Activated CD8-positive, alpha-beta memory T cell treated with anti-CD3 and anti-CD28 coated beads, Interleukin-2, amount 50 U/mL, for 4 hours (primary cell): ENCODE measurements at places on chromosomes 1 and 21.

GRCh38 chr1:242470774-242471173 is 53.7 kb downstream of the PLD5 start:
- no peak for DNase-seq

DNA sequence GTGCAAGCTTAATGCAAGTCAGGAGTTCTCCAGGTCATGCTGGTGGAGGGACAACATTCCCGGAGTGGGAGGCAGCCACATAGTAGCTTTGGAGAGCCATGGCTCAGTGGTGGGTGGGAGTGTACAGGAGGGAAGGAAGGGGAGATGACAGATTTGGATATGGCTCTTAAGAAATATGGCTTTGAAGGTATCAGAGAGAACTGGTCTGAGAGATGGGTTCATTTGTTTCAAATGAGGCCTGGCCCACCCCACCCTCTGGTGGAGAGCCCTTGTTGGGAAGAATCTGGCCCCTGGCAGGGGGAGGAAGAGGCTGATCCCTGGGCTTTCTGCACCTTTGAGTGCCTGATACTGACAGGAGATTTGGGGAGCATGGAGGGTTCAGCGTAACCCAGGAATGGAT is 6.1 kb downstream of the DMBX1 start:
- no peak for DNase-seq

DNA sequence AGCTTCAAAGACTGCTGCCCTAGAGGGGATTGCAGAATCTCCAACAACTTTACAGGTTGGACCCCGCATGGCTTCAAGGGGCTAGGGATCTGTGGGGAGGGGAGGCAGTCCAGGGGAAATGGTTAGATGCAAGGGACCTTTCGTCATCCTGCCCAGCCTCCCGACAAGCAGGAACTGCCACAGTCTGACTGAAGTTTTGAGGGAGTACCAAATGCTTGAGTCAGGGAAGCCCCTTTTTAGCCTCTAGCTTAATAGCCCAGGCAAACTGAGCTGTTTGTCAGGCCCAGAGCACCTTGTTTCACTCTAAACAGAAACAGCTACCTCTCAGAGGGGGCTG is 1.1 kb downstream of the TOR3A start:
- no peak for DNase-seq

- DNase-seq = no peak
Measured at GRCh38 chr1:47241114-47242113, 9.4 kb upstream of the TAL1 start.

DNA sequence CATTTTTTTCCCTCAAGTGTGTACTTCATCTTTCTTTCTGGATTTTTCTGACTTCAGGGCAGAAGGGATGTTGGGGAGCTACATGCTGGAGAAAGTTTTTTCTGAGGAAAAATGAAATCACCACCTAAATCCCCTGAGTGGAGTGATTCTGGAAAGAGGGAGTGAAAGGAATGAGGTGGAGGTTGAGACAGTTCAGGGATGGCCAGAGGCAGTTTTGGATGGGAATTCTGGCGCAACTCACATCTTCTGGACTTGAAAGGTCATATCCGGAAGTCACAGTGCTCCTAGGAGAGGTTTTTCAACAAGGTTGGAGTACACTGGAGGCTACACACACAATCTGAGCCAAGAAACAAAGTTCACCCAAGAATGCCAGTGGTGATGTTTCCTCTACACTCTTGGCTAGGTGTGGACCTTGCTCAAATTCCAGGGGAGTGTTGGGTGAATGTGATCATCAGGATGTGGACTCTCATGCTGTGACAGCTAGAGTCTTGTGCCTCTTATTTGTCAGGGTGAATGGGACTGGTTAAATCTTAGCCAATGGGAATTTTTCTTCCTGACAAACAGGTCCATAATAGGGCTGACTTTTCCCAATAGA is 161.5 kb downstream of the HLX start:
- no peak for DNase-seq

DNA sequence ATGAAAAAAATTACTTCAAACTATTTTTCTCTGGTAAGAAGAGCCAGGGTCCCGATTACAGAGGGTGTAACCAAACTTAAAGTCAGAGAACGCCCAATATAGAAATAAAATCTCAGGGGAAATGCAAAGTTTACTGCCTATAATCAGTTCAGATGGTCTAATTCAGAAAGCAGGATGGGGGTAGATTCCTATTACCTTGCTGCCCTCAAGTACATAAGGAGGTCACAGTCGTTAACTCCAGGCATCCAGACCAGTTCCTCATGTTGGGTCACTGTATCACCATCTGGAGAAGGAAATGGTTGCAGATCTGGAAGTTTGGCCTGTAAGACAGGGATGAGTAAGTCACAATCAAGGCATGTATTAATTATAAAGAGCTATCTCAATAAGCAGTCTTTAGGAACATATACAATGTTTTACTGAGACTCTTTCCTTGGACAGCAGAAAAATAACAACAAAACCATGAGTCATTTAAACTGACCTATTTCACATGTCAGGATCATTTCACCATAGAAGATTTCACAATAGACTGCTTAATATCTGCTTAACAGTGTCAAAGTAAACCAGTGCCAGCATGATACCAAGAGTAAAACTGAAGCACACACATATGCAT is 179.4 kb downstream of the SLC45A1 start:
- no peak for DNase-seq

DNA sequence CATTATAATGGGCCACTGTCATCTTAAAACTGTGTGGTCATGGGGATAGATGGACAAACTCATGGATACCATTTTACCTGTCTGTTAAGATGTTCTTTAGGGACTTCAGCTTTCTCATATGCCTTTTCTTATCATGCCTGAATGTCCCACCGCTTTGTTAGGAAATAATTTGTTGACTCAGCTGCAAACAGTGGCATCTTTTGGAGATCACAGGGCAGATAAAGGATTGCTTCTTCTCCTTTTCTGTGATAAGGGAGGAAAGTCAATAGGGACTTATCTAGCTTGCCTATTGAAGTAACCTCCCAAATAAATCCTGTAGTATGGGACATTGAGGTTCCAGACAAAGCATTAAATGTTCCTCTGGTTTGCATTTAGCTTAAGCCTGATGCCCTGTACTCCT is 79.8 kb upstream of the KIAA0040 start:
- DNase-seq = no peak

GRCh38 chr1:31000301-31000700 is 65.2 kb downstream of the PUM1 start:
- DNase-seq = no peak

- DNase-seq = no peak
Measured at GRCh38 chr1:83910461-83910860, 88.5 kb downstream of the TTLL7 start.

GRCh38 chr1:241532162-241532531 is at the start of gene KMO:
TSS of gene KMO (plus strand) at chr1:241532378. CDS start at chr1:241532445, 67 bp downstream.
- DNase-seq = no peak

DNA sequence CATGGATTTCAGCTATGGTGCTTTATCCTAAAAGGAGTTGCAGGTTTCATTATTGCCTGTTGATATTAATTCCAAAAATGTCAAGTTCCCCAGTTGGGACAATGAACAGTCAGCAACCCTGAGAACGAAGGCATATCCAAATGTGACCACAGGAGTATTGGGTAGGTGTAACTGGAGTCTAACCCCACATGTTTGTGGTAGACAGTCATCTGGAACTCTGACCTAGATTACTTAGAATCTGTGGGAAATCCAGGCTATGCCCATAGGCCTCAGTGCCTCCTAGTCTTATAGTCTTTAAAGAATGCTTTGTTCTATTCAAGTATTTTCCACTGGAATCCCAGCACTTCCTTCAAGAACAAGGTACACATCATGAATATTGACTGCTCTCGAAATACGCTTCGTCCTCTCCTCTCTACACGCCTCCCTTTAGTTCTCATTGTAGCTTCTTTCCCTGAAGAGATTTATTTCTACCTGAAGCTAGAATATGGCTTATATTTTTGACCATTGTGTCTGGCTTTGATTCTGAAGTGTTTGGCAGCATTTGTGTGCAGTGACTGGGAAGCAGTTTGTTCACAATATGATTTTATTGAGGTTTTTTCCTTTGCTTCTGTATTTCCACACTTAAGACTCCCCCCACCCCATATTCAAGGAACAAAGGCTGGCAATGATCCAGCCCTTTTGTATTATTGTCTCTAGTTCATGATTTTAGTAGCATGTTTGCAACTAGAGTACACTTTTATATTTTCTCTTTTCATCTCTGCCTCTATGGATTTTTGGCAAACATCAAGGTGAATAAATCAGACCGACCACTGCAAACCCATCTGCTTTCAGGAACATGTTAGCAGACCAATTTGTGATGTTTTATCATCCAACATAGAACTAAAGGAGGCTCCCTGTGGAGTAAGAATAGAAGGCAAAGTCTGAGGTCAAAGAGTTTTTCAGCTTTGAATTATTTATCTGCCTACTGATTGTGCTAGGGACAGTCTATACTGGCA is 178.6 kb downstream of the GPR52 start:
- no peak for DNase-seq

DNA sequence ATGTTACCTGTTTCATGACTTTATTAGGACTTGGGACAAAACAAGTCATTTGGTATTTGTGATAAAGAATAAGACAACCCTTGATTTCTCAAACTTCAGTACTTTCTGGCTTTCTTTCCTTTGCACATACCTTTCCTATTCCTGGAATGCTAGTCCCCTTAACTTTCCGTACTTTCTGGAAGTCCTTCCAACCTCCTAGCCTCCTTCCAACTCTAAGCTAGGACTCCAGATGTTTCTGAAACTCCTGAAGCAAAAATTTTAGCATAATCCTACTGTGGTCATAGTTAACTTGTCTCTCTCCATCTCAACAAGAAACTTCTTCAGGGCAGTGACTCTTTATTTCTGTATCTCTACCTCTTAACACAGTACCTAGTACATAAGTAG is 19.8 kb upstream of the C1orf105 start:
- no peak for DNase-seq

- peak; percentile 38 for DNase-seq
Measured at GRCh38 chr1:116667575-116668105, at the start of gene IGSF3. TSS of gene IGSF3 (minus strand) at chr1:116667733. CDS start at chr1:116666326, 1,407 bp downstream.

GRCh38 chr1:26863685-26864077 is 732 bp downstream of the SFN start:
- DNase-seq = no peak

DNA sequence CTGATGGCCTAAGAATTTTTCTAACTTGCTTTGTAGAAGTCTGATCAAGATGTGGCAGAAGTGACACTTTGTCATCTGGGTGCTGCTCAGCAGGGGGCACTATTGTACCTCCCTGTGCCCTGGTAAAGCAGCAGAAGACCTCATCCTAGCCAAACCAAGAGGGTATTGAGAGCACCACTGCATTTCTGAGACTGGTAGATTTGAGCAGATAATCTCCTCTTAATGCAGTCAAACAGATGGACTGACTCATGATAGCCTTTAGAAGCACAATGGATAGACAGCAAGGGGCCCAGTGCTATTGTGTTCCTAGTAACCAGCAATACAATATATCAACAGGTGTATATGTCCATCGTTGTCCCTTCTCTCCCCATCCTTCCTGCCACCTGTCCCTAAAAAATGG is 5.7 kb downstream of the TPM3 start:
- peak; percentile 65 for DNase-seq

GRCh38 chr1:60171801-60172200 is 98.2 kb upstream of the C1orf87 start:
- no peak for DNase-seq

DNA sequence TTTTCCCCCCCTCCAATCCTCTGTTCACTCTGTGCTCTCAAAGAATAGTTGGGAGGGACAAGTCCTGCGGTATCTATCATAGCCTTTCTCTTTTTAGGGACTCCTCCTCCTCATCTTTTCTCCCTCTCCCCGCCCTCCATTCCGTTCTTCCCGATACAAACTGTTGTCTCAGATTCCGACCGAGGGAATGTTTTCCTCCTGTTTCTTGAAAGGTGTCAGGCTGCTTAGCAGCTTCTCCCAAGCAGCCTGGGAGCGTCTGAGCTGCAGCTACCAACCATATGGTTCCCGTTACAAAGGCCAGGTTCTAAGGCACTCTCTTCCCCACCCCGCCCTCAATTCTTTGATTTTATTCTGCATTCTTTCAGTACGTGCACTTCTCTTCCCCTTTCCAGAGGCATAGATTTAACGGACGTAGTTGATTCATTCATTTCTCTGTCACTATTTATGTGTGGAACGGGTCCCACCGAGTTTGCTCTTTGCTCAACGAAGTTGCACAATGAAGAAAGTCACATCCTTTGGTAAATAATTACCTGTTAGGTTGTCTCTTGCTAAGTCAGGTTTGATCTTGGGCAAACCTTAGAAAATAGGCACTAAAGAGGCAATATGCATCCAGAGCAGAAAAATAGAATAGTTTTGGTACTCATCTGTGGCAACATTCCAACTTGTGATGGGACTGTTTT is 2.8 kb downstream of the ADGRL2 start:
- DNase-seq = no peak

DNA sequence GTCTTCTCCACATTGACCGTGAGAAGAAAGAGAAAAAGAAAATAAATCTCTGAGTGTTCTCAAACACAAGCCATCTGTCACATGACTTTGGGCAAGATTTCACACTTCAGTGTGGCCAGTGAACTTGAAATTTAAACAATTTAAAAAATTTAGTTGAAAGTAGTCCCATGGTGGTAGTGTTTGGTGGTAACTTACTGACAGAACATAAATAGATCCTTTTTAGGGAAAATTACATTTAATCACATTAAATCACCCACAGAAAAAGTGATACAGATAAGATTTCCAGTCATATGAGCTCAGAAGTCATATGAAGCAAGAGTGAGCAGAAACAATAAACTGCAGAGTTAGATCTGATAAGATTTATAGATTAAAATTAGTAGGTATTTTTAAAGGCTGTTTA is 31.9 kb upstream of the SGIP1 start:
- no peak for DNase-seq

- DNase-seq = no peak
Measured at GRCh38 chr1:97660431-97661105, 260.3 kb downstream of the DPYD start.

- no peak for DNase-seq
Measured at GRCh38 chr1:113333056-113333455, 57.3 kb upstream of the MAGI3 start.

- DNase-seq = no peak
Measured at GRCh38 chr1:23964790-23965740, 5.4 kb downstream of the PNRC2 start.

- DNase-seq = no peak
Measured at GRCh38 chr1:24374891-24375786, 38.4 kb downstream of the STPG1 start.

DNA sequence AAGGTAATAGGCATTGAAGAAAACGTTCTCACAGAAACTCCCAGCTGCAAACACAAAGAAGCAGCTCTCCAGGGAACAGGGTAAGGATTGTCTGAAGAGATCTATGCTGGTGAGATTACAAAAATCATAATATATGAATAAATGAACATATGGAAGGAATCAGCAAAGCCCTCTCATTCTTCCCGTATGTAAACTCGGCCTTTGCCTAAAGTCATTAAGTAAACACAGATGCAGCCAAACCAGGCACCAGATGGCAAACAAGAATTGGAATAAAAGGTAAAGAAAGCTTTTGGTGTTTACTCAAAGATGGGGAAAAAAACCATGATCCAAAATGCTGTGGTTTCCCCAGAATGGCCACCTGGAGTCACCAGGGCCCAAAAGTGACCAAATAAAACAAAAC is 76.6 kb upstream of the HOOK1 start:
- no peak for DNase-seq
